ENCODE measurements at places on chromosomes 7 and 10.

DNA sequence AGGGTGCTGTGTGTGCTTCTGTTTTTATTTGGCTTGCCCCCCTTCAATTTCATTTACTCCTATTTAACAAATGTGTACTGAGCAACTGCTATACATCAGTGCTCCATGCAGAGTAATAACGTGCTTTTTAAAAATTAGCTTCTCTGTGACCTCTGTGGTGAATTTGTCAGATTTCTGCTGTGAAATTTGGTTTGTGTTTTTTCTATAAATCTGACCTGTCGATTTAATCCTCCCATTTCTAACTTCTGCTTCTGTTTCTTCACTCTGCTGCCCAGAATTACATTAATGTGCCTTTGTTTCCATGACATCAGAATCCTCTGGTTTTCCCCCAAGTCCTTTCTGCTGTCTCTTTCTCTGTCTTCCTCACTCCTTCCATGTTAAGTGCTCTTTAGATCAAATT lies 123.8 kb upstream of the CACNA2D1 start:
- no peak for DNase-seq

DNA sequence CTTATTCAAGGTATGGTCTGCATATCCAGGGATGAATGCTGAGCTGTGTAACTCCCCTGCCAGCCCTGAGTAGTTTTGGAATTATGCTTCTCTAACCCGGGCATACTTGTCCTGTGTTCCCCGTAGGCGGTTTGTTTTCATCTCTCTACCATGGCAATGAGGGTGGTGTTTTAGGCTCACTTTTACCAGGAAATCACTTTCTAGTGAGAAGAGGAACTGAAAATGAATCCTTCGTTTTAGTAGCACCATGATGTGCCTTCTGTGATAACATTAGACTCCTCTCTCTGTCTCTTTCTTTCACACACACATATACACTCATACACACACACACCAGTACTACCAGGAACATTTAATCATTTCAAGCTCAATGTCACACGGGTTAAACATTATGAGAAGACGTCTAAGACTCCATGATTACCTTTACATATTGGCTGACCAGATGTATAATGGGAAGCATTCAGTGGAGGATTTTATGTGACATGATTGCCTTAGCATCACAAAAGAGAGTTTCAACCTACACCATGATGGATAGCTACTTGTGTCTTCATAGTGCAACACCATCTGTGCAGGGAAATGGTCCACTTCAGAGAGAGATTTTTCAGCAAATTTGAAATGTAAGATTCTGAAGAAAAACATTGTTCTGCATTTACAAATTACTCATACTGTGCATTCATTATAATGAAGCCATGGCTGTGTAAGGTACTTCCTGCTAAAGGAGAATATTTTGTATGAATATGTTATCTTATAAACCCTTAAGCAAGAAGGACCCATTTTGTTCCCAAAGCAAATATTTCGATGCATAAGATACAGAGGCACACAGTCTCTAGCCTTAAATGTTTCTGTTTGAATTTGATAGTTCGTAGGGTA lies 31.0 kb upstream of the PFKP start:
- DNase-seq, result no peak

DNA sequence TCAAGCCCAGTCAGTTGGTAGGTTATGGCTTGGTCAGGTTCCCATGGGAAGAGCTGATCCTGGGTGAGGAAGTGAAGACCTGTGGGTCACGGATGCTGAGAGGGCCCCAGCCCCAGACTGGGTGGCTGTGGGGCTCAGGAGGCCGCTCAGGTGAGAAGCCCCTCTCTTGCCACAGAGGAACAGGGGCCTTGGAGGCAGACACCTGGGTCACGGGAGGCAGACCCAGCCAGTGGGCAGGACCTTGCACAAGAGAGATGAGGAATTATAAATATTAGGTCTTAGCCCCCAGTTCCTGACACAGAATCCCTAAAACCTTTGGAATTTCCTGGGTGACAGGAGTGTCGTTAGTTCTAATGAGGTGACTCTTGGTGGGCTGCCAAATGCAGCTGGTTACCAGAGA lies 10.6 kb upstream of the CRHR2 start:
- DNase-seq, result no peak

DNA sequence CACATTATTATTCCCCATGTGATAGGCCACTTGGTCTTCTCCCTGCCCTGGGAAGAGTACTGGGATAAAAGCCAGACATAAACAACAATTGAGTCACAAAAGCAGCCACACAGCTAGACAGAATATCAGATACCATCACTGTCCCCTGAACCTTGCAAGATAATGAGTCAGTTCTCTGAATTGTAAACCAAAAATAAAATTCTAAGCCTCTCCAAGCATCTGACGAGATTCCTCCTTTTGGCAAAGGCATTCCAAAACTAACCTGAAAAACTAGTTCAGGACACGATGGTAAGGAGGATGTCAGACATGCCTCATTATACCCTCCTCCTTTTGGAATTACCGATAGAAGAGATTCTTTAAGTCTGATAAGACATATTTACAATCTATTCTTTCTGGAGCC lies 450.7 kb downstream of the HTR7 start:
- no peak for DNase-seq

- no peak for DNase-seq
Observed at GRCh38 chr7:116111475-116111874, 80.9 kb upstream of the TFEC start.

- no peak for DNase-seq
Observed at GRCh38 chr7:122303531-122304318, 825 bp downstream of the FEZF1 start.

- DNase-seq, result no peak
Observed at GRCh38 chr7:74233655-74234285, 20.4 kb downstream of the RFC2 start.
